ENCODE measurements at places on chromosomes 6 and 20.

- no peak for DNase-seq
Observed at GRCh38 chr6:15106958-15107643, 138.8 kb upstream of the JARID2 start.

- no peak for DNase-seq
Observed at GRCh38 chr6:46741482-46741881, 5.3 kb upstream of the ANKRD66 start.

- DNase-seq = no peak
Observed at GRCh38 chr6:106757722-106758467, 128.5 kb downstream of the QRSL1 start.

DNA sequence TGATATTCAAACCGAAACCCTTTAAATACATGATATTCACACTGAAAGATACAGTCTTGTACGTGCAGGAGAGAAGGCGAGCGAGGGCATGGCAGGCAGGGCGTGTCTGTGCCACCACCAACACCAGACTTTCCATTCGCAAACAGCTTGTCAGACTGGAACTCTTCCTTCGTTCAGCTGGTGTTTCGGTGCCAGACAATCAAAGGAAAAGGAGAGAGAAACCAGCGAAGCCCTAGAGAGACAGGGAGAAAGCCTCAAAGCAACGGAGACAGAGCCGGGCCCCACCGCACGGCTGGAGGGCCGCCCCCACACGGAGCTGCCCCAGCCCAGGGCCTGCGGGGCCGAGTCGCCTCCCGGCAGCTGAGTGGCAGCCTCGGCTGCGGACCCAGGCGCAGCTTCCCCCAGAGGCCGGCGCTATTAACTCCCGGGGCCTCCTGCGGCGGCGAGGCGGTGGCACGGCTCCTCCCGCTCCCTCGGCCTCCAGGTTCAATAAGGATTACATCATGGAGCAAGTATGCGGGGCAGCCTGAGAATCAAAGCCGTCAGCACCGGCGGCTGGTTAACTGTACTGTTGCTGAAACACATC is 32.1 kb upstream of the NR2E1 start:
- no peak for DNase-seq

- no peak for DNase-seq
Observed at GRCh38 chr6:97765461-97765860, 482.4 kb upstream of the MMS22L start.

- no peak for DNase-seq
Observed at GRCh38 chr6:109946979-109947378, 31.1 kb upstream of the GPR6 start.

- no peak for DNase-seq
Observed at GRCh38 chr6:14520029-14520428, 402.5 kb downstream of the CD83 start.

DNA sequence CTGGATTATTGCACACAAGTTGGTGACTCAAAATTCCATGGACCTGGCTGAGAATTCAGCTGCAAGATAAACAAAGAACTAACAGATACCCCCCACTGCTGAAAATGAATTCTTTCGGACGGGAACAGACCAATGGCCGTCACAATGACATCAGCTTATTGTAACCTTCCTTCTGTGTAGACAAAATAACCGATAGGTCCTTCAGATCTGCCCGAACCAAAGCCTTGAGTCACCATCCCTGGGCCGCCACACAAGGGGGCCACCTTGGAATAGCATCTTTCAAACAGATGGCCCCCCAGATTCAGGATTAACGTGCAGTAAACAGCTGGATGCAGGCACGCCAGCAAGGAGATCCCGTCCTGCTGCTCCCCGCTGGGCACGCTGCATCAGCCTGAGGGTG is 214.0 kb upstream of the EXOC2 start:
- no peak for DNase-seq

- no peak for DNase-seq
Observed at GRCh38 chr6:27260369-27260768, 12.9 kb downstream of the PRSS16 start.

- no peak for DNase-seq
Observed at GRCh38 chr6:154481521-154482013, 28.9 kb downstream of the CNKSR3 start.

- no peak for DNase-seq
Observed at GRCh38 chr6:90120327-90120726, 176.3 kb downstream of the BACH2 start.

DNA sequence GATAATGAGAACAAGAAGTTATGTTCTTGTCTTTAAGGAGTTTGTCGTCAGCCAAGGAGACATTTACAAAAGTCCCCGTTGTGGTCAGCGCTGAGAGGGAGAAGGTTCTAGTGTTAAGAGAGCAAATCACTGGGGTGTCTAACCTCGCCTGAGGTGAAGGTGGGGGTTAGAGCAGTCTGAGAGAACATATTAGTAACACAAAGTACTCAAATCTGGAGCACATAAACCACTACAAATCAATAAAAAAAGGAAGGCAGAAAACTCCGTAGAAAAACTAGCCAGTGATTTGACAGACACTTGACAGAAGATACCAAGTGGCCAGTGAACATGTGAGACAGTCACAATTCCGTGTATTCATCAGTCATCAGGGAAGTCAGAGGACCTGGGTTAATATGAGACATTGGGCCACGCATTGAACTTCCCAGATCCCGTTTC is 45.4 kb downstream of the CDS2 start:
- no peak for DNase-seq

DNA sequence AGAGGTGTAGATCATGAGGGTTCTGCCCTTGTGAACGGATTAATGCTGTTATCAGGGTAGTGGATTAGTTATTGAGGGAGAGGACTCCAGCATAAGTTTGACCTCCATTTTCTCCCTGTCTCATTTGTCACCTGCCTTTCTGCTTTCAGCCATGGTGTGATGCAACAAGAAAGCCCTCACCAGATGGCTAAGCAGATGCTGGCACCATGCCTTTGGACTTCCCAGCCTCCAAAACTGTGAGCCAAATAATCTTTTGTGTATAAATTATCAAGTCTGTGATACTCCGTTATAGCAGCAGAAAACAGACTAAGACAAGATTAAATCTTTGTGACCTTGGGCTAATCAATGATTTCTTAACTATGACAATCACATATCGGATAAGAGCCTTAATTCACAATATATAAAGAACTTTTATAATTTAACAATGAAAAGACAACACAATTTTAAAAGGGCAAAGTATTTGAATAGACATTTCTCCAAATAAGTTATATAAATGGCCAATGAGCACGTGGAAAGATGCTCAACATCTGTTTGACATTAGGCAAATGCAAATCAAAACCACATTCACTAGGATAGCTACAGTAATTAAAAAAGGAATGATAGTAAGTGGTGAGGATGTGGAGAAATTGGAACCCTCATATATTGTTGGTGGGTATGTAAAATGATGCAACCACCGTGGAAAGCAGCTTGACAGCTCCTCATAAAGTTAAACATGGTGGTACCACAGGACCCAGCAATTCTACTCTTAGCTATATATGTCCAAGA is 45.3 kb upstream of the IFNGR1 start:
- no peak for DNase-seq

DNA sequence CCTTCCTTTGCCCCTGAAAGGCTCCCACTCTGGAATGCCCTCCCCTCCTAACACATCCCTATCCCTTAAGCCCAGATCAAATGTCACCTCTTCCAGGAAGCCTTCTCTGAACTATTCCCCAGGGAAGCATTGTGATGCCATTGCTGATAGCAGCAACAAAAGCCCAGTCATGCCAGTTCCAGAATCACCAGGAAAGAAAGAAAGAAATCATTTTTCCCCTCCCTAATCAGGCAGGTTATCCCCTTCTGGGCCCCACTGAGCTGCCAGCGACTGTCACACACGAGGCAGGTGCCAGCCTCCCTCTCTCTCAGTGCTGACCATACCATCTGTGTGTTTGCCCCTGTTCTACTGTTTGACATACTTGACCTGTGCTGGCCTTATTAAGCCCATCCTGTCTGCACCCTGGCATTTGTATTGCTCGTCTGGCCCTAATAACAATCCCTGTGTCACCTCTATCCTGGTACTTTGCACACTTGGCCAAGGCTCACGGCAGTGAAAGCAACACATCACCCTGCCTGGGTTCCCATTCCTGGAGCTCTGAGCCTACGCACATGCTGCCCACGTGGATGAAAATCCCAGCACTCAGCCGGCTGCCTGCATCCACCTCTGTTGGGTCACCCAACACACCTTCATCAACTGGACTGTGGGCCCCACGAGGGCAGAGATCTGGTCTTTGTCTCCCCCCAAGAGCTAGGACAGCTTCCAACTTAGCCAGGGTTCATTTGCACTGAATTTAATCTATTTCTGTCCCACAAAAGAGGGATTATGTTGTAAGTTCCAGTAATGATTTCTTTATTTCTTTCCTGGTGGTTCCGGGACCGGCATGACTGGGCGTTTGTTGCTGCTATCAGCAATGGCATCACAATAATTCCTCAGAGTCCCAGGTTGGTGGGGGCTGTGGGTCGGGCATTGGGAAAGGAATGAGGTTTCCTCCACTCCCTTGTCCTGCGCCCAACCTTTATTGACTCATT is 5.3 kb upstream of the BPIFB1 start:
- DNase-seq = no peak

- DNase-seq = no peak
Observed at GRCh38 chr20:24493661-24494459, 24.4 kb downstream of the SYNDIG1 start.

- DNase-seq = no peak
Observed at GRCh38 chr20:33444797-33445560, 1.4 kb upstream of the SNTA1 start.

- peak; percentile 52 for DNase-seq
Observed at GRCh38 chr6:131199568-131200272, 64.5 kb downstream of the AKAP7 start.

DNA sequence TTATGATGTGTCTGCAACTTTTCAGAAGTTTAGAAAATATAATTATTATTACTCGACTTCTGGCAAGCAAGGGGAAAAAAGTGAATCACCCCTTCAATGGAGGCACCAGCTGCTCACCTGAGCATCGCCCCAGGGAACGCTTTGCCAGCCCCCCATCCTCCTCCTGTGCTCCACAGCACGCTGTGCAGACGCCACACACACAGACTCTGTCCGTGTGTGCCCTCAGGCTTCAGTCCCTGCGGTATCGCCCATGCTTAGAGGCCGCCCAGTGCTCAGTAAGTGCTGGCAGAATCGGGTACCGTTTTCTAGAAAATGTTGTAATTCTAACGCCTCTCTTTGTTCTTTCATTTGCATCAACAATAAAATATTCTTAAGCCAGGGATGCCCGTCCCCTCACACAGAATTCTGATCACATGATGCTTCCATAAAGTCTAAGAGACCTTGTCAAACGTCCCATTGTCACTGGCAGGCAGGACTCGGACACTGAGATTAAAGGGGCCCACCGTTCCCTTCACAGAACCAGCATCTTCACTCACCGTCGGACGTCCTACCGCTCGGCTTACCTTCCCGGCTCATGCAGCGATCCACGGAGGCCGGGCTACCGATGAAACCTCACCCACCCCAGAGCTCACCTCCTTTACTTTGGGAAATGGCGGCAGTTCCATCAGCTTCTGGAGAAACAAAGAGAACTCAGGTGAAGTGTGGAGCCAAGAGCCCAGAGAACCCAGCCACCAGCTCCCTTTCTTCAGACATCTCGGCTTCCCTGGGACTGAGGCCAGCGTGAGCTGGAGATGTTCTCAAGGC is 105.5 kb downstream of the DLL1 start:
- DNase-seq = no peak

DNA sequence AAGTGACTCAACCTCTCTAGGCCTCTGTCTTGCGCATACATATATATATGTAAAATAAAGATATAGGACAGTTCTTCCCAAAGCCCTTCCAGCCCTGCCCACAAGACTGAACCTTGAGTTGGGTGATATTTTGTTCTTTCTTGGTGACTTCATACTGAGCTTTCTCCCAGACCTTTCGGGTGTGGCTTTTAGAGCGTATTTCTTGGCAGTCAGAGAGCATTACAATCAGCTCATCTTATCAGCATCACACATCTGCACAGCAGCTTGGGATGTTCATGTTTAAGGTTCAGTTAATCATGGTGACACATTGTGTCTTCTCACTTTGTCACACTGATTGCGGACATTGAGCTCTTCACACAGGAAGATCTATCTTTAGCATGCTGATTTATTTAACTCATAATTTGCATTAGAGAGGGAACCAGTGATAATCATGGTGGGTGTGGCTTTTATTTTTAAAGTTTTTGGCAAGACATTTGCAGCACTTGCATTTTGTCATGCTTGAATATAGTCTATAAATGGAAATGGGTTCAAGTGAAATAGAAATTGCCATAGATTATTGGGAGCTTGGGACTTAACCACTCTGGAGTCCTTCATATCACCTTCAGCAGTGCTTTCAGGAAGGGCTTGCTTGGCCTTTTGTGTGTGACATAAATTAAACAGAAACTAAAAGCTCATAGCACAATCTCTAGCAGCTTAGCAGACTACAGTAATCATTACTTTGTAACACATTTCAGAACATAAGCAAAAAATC is 8.3 kb downstream of the KIF3B start:
- no peak for DNase-seq

DNA sequence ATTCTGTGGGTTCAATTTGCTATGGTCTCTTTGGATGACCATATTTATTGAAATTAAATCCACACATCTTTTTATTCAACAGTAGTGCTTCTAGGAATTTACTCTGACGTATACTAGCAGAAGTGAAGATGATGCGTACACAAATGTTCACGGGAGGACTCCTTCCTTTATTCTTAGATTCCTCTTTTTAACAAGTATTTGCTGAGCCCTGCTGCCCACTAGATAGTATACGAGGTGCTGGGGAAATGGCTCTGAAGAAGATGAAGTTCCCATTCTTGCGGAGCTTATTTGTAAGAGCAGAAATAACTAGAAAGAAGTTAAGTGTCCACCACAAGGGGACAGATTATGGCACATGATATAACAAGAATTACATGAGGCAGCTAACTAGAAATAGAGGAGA is 145.2 kb downstream of the DOK5 start:
- DNase-seq = no peak

DNA sequence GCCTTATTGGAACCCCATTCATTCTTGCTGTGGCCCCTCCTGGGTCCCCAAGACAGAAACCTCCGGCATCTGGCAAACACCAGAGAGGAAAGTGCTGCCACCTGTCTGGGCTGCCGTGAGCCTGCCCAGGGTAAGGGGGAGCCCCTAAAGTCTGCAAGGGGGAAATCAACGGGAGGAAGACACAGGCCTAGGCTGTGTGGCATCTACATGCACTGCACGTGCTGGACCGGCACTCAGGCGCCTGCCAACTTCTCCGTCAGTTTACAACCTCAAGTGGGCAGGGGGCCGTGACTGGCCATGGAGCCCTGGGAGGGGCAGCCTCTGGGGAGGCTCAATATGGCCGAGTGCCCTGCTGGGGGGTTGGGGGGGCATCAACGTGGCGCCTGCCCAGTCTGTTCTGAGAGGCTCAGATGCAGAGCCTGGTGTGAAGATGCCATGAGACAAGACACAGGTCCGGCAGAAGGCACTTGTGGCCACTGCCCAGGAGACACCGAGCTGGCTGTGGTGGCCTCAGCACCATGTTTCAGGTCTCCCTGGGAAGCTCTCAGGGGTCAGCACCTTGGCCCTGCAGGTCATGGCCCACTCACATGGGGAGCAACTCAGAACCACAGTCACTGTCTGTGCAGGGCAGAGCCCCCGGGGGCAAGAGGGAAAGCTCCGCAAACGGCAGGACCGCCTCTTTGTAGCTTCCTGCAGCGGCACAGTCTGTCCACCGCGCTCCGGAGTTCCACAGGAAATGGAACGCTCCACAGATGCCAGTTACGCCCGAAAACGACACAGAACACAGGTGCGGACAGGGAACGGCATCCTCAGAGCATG is 8.4 kb downstream of the UCKL1 start:
- DNase-seq = no peak

GRCh38 chr20:49831770-49832631 is 19.4 kb downstream of the SLC9A8 start:
- no peak for DNase-seq

GRCh38 chr6:90219209-90219985 is 77.2 kb downstream of the BACH2 start:
- no peak for DNase-seq

Data from activated CD8-positive, alpha-beta memory T cell treated with anti-CD3 and anti-CD28 coated beads for 4 hours (primary cell).